B cell (primary cell): ENCODE measurements at places on chromosomes 7 and 10.
A peak's percentile ranks its signal among the peaks of the same experiment; 100 is the strongest.

GRCh38 chr10:15344876-15345285, 26.2 kb downstream of the FAM171A1 start:
- no peak for DNase-seq

- no peak for DNase-seq
These were observed 36.3 kb downstream of the ENTPD1 start for GRCh38 chr10:95792211-95792780.

DNA sequence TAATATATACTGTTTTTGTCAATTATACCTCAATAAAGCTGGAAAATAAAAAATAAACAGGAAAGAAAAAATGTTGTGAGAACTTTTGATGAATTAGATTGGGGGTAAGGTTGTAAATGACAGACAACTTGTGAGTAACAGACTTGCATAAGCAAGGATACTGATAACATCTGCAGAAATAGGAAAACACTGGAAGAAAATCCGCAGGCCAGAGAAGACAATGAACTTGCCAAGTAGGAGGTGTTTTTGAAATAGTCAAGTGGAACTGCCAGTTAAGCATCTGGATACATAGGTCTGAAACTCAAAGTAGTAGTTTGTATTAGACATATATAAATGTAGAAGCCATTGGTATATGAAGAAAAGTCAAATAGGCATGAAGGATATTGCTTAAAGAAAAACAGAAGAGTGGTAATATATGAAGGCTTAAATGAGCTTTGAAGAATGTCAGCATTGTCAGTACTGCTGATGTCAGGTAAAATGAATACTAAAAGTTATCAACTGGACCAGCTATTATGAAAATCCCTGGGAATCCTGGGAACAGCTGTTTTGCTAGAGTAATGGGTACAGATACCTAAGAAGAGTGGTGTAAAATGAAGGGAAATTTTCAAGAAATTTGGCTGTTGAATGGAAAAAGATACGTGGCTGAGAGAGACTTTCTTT, 58.7 kb downstream of the DNAJC1 start:
- no peak for DNase-seq

GRCh38 chr7:105773030-105773460, 103.4 kb downstream of the ATXN7L1 start:
- DNase-seq = no peak

DNA sequence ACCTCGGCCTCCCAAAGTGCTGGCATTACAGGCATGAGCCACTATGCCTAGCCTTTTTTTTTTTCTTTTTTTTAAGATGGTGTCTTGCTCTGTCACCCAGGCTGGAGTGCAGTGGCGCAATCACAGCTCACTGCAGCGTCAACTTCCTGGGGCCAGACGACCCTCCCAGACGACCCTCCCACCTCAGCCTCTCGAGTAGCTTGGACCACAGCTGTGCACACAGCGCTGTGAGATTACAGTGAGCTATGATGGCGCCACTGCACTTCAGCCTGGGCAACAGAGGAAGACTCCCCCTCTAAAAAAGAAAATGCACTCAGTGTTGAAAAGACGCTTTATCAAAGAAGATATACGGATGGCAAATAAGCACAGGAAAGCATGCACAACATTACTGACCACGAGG, 16.5 kb upstream of the WIPI2 start:
- no peak for DNase-seq

DNA sequence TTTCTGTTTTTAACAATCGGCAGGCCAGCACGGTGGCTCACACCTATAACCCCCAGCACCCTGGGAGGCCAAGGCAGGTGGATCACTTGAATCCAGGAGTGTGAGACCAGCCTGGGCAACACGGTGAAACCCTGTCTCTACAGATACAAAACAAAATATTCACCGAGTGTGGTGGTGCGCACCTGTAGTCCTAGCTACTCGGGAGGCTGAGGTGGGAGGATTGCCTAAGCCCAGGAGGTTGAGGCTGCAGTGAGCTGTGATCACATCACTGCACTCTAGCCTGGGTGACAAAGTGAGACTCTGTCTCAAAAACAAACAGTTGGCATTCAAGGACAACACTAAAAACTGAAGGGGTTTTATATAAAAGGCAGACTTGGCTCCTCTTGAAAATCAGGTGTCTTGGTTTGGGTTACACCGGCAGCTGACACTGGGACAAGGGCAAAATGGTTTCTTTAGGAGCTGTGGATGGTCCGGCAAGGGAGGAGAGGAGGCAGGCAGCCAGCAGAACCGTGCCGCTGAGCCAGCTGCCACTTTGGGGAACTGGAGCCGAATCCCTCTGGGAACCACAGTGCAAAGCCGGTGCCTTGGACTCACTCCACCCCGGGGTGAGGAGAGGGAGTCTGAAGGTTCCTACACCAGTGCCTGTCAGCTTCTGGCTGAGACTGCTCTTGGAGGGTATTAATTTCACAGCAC, 52.6 kb downstream of the CHST3 start:
- DNase-seq = no peak

DNA sequence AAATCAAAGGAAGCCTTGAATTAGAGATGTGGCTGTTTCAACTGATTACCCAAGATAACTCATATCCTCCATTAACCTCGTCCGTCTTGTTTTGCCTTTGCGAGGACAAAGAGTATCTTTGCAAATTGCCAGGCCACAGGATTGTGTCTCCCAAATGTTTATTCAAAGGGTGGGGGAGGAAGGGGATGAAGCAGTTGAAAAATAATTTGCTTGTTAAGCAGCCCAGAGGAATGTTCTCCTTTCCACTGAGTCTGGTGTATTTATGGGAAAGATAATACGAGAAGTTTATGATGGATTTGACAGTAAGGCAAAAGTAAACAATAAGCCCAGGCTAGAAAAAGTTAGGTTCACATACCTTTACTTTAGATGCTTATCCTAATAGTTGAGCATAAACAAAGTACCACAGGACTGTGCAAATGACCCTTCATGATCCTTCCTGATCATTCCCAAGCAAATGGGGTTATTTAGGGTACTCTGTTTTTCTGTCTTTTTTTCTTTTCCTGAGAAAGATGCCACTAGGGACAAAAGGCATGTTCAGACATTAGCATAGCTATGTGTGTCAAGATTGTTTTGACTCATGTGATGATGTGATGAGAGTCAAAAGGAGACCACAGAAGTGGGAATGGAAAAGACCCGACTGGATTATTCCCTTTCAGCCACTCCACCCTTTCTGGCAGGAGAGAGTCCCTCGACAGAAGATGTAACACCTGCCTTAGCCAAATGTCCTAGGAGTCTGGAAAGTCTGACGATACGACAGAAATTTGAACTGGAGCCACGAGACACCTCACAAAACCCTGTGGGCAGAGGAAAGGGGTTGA, 243.0 kb upstream of the GLI3 start:
- DNase-seq = no peak

- no peak for DNase-seq
These were observed 236.6 kb upstream of the GRB10 start for GRCh38 chr7:51019191-51019844.

GRCh38 chr10:31070691-31071090, 39.0 kb upstream of the ZNF438 start:
- no peak for DNase-seq

- no peak for DNase-seq
These were observed 17.5 kb downstream of the ZNF862 start for GRCh38 chr7:149855361-149856305.

DNA sequence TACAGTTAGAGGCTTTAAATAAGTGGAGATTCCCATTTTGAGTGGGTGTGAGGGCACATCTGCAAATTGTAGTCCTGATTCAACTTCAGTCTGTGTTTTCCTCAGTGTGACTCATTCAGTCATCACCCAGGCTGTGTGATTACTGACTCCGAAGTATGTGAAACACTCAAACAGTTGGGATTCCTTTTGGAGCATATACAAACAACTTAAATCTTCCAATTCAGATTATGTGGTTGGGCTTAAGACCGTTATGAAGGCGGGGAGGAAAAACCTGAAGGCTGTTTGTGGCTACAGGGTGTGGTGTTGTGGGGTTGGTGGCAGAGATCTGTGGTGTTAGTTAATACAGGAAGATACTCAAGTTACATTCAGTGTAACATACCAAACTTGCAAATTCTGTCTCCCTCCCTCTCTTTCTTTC, 259.7 kb upstream of the FERD3L start:
- no peak for DNase-seq

DNA sequence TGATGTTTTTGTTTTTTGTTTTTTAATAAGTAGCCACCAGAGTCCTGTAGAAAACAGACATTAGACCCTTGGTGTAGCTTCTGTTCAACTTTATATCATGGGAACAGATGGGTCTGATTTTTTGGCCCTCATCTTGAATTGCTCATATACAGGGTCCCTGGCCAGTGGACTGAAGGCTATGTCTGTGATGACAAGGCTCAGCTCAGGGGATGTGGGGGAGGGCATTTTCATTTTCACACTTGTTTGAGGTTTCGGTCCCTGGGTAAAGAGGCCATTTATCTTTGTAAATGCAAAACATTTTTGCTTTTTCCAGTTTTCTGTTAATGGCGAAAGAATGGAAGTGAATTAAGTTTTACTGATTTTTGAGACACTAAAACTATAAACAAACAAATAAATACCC, 257.6 kb upstream of the PHYHIPL start:
- no peak for DNase-seq

- DNase-seq = peak; percentile 71
These were observed 42.3 kb downstream of the ARID5B start for GRCh38 chr10:61943674-61944378.

GRCh38 chr7:67361150-67361549, 364.5 kb downstream of the TYW1 start:
- no peak for DNase-seq

GRCh38 chr7:118114175-118114574, 69.8 kb upstream of the LSM8 start:
- DNase-seq = no peak

- DNase-seq = no peak
These were observed 18.5 kb downstream of the STAM start for GRCh38 chr10:17662193-17663138.

GRCh38 chr7:151794508-151795167, 82.3 kb downstream of the PRKAG2 start:
- no peak for DNase-seq

DNA sequence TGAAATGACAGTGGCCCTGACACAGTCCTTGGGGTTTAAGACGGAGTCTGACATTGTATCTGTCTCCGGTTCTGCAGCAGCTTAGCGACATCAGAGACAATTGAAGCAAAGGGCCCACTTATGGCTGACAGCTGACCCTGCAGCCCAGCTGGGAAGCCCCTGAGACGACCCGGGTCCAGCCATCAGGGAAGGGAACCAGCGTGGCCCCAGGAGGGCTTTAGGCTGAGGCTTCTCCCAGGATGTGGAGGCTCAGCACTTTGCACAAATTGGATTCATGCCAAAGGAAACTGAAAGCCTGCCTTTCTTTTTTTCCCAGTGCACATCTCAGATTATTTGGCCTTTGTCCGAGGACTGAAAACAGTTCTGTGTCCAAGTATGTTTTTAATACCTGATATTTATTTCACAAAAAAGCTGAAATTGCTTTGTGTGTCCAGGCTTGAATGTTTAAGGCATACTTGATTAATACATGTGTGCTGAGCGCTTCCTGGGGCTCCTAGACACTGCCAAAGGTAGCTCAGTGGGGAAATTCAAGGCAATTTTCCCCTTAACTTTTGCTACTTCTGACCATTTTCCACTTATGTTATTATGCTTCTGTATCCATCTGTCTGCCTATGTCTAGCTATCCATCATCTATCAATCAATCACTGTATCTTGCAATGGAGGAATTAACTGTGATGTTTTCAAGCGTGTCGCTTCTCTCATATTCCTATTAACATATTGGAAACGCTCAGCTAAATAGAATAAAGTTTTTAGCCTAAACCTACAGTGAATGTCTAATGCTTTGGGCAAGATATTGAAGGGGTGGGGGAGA, 34.8 kb downstream of the KLF6 start:
- peak; percentile 26 for DNase-seq

DNA sequence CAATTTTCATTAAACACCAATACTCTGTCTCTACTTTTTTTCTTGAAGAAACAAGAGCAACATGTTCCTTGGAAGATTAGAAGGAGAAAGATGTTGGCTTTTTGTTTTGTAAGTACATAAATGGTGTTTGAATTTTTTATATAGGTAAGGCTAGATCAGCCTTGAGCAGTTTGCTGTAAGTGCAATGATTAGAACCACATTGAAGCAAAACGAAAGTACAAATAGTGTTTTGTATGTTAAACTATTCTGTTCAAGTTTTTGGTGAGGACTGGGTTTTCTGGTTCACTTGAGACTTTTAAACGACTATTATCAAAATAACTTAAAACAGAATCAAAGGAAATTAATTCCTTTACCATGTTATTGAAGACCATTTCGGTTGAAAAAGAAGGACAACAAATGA, 162.9 kb upstream of the NRP1 start:
- no peak for DNase-seq
